ENCODE measurements at places on chromosomes 16 and 17.
A peak's percentile ranks its signal among the peaks of the same experiment; 100 is the strongest.

DNA sequence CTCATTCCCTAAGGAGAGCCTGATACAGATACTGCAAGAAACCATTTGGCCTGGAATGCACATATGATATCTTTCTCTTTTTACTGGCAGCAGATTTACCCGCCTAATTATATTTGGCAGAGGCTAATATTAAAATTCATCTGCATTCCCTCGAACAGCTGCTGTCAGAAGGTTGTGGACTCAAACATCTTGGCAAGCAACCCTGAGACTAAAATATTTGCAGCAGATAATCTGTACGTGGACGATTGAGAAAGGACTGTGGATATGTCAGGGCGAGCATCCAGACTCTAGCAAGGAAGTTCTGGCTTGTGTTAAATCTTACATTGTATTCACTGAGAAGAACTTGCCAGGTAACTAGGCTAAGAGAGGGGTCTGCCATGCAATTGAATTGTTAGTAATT, 65.2 kb downstream of the SNX20 start:
- no peak for DNase-seq

- no peak for DNase-seq
These were observed 30.8 kb upstream of the METTL16 start for GRCh38 chr17:2542456-2542855.

- DNase-seq, result no peak
These were observed 210.0 kb upstream of the DYNLRB2 start for GRCh38 chr16:80330803-80331202.

GRCh38 chr17:57067162-57067561, 17.9 kb upstream of the AKAP1 start:
- no peak for DNase-seq

GRCh38 chr16:89256651-89257254, 39.2 kb downstream of the ZNF778 start:
- DNase-seq, result peak; percentile 83

- DNase-seq, result no peak
These were observed 8.5 kb upstream of the WNT9B start for GRCh38 chr17:46842835-46843234.

DNA sequence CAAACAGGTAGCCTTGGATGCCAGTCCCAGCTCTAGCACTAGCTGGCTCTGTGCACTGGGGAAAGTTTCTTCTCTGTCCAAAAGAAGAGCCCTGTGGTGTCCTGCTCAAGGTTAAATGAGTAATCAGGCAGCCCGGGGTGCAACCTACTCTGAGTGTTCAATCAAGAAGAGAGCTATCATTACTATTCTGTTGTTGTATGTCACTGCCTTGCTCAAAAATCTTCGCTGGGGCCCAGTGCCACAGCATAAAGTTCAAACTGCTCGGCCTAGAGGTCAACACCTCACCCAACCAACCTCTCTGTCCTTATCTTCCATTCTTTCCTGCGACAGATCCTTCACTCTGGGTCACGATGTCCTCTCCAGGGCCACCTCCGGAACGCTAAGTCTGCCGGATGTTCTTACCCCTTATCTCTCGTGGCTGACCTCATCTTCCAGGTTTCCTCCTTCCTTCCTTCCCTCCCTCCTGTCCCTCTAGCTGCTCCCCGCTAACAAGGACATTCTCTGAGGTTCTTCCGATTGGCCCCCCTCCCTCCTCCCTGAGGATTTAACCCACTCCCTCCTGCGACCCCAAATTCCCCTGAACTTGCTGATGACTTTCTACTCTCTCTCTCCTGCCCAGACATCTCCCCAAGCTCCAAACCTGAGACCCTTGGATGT, 4.4 kb downstream of the FDXR start:
- no peak for DNase-seq

- no peak for DNase-seq
These were observed 18.0 kb upstream of the RNF135 start for GRCh38 chr17:30952638-30953393.

DNA sequence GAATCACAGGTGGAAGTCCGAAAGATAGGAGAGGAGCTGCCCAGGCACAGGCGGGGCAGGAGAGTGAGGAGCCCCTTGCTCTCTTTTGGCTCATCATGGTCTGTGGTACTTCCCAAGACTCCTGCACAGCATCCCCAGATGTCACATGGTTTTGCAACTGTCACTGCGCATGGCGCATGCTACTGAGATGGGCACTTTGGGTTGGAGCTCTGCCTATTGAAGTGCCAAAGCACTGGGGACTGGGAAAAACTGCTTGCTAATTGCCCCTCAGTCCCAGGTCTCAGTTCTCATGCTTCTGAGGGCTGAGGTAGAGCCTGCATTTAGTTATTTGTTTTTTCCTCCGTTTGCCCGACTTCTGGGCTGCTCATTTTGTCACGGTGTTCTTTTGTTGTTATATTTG, 156.8 kb upstream of the CDH13 start:
- DNase-seq, result no peak

GRCh38 chr16:10504404-10504885, 76.0 kb downstream of the EMP2 start:
- no peak for DNase-seq

DNA sequence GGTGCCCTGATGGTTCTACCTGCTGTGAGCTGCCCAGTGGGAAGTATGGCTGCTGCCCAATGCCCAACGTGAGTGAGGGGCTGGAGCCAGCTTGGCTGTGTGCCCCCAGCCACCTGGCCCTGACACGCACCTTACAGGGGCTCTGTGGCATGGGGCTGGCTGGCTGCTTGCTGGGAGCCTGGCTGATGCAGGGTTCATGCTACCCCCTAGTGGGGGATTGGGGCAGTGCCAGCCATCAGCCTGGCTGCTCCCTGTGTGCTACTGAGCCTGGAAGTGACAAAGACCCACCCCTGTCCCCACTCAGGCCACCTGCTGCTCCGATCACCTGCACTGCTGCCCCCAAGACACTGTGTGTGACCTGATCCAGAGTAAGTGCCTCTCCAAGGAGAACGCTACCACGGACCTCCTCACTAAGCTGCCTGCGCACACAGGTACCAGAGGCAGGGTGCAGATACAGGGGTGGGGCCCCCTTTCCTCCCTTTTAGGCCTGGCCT, 5.7 kb downstream of the GRN start:
- DNase-seq, result peak; percentile 80

GRCh38 chr17:4711661-4712181, 1.3 kb downstream of the ARRB2 start:
- no peak for DNase-seq

- DNase-seq, result no peak
These were observed 65.7 kb downstream of the MPRIP start for GRCh38 chr17:17107891-17108431.

GRCh38 chr16:2295056-2295798, 27.3 kb upstream of the RNPS1 start:
- DNase-seq, result no peak

- peak; percentile 52 for DNase-seq
These were observed 13.5 kb upstream of the DHRS13 start for GRCh38 chr17:28916302-28916934.

- no peak for DNase-seq
These were observed 51.7 kb downstream of the CCDC42 start for GRCh38 chr17:8692916-8693315.

DNA sequence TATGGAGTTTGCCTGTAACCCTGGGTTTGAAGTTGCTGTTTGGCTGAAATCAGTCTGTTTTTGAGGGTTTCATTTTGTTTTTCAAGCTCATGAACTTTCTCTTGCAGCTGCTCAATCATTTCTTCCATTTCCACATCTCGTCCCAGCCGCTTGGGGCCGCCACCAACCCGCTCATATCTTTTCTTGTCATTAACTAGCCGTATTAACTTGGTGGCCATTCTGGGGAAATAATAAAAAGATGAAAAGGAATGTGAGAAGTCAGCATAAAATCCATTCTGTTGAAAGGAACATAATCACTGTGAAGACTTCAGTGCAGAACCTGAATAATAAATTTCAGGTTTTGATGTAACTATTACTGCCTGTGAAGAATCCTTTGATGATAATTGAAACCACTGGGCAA, 11.5 kb downstream of the RPGRIP1L start:
- no peak for DNase-seq

- DNase-seq, result peak; percentile 26
These were observed 330 bp downstream of the CASKIN2 start for GRCh38 chr17:75514919-75515495.

GRCh38 chr16:79850348-79850747, 249.8 kb upstream of the MAF start:
- DNase-seq, result no peak

- DNase-seq, result no peak
These were observed 23.1 kb downstream of the KDM8 start for GRCh38 chr16:27226476-27226875.

DNA sequence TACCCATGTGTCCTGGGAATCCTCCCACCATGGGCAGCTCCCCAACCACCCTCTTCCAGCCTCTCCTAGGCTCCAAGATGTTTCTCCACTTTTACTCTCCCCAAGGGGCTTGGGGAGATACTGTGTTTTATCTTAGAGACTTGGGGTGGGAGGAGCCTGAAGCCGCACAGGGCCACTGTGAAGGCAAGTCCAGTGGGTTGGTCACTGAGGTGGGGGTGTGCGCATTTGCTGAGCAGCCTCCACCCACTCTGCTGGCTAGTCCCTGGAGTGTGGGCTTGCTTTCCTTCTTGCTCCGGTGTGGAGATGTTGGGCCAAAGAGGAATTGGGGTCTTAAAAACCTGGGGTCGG, 4.1 kb upstream of the CLDN9 start:
- no peak for DNase-seq

DNA sequence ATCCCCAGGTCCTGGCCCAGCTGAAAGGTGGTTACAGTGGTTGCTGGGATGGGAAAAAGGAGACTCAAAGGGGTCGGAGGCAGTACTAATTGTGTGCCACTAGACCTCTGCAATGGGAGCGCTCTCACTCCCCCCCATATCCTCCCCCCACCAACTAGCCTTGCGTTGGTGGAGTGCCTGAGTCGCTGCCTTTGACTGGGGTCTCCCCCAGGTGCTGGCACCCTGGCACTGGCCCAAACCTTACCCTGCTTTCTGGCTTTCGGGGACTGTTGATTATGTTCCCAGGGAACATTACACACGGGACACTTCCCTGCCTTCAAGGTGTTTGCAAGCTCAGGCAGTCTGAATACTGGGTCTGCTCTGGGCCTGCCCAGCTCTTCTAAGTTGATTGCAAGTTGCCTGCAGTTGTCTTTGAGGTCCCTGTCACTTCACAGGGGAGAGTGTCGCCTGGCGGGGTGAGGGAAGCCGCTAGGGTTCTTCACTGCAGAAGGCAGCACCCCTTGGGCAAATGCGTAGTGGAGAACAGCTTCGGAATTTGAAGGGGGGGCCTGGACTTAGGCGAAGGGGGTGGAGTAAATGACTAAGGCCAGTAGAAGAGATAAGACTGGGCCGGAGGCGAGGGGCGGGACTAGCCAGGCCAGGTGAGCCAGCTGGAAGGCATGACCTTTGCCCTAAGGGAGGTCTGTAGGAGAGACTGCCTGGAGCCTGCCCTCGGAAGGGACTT, 98.0 kb downstream of the RAB11FIP4 start:
- DNase-seq, result no peak

DNA sequence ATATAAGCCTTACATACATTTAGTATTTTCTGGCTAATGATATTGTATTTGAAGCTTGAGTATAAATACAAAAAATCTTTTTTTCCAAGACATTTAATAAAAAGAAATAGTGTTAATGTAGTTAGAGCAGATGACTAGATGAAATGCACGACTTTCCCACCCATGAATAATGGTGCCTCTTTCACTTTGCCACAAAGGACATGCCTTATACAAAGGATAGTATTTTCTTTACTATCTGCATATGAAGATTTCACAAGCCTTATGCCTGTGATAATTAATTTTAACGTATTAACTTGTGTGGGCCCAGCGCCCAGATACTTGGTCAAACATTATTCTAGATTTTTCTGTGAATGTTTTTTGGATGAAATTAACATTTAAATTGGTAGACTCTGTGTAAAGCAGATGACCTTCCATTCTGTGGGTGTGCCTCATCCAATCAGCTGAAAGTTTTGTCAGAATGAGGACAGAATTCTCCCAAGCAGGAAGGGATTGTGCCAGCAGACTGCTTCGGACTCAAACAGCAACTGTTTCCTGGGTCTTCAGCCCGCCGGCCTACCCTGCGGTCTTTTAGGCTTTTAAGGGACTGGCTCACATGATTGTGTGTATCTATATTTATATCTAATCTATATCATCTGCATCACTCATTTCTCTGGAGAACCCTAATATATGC, 115.4 kb downstream of the USP22 start:
- no peak for DNase-seq
